ENCODE measurements at places on chromosomes 7 and 10.

DNA sequence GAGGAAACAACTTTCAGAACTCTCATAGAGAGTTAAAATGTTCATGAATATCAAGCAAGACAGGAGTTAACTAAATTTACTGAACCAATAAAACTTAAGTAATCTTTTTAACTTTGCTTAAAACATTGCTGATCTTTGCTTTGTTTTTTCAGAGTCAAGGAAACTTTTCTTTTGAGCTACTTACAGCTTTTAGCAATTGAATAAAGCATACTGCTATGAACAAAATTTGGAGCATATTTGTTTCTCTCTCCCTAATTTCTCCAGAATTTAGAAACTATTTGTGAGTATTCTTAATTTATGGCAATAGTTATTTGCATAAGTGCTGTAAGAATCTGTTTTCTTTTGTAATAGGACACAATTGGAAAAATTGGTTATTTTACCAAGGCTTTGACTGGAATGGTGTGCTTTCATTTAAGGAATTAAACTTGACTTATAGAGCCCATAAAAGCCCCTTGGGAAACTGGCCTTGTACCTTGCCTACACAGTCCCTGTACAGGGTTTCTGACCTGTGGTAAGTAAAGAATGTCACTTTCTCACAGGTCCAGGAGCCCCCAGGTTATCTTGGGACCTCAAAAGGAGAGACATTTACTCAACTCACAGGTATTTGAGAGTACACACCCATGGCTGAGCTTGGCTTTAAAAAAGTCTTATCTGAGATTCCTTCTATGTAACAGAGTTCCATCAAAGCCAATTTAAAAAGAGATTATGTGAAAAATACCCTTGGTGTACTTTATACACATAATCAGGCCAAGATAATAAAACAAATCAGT is 23.3 kb upstream of the KIAA1549 start:
- DNase-seq = no peak

GRCh38 chr7:57646901-57647246 is 196.9 kb downstream of the ZNF716 start:
- DNase-seq = no peak

DNA sequence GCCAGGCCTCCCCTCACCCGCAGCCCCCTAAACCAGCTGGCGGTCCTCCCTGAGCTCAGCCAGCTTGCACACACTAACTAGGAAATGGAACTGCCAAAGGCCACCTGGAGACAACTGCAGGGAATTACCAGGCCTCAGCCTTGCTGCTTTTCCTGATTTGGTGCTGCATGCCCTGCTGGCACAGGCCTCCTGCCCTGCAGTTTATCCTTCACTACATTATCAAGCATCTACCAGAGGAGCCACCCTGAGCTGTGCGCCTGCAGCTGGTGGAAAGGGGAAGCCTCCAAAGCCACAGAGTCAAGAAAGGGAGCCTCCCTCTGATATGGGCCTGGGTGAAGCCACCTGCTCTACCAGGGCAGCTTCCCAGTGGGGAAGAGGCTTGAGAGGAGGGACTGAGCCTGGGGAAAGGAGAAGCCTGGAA is 139.8 kb downstream of the GRID1 start:
- no peak for DNase-seq

DNA sequence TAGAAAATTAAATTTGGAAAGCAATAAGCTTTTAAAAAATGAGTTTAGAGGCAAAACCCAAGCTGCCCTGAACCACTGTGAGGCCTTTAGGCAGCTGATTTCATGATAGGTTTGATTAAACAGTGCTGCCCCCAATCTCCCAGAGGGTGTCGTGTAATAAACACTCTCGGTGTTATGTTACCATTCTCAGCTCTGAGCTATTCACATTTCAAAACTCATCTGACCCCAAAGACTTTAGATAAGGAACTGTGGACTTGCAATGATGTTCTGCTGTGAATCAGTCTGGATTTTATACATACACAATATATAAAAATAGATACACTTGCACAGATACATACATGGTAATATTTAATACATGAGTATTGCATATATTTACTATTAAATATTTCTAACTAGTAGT is 120.4 kb downstream of the MALRD1 start:
- DNase-seq = no peak

- no peak for DNase-seq
These were observed 72.4 kb upstream of the PDE1C start for GRCh38 chr7:32142649-32143048.

DNA sequence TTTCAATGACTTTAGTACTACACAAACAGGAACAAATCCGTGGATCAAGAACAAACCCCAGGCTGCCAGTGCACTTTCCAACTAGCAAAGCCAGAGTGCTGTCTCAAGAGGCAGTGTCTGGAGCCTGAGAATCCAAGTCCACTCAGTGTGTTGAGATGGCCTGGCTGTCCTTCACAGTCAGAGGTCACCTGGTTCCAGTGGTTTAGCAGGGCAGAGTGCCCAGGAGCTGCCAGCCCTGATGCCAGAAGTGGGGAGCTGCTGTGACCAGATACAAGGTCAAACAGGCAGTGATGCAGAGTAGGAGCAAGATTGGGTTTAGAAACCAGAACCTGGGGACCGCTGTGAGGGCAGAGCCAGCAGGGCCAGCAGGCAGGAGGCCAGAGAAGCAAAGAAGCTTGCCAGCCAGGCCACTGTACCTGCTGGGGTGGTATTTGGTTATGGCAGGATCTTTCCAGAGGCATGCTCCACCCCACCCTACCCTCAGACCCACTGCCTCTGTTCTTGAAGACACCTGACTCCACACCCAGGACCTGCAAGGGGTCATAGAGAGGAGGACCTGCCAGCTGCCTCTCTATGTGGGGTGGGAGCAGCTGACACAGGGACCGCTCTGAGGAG is 35.6 kb upstream of the C10orf90 start:
- no peak for DNase-seq

GRCh38 chr10:23195846-23196600 is 3.9 kb downstream of the PTF1A start:
- no peak for DNase-seq

DNA sequence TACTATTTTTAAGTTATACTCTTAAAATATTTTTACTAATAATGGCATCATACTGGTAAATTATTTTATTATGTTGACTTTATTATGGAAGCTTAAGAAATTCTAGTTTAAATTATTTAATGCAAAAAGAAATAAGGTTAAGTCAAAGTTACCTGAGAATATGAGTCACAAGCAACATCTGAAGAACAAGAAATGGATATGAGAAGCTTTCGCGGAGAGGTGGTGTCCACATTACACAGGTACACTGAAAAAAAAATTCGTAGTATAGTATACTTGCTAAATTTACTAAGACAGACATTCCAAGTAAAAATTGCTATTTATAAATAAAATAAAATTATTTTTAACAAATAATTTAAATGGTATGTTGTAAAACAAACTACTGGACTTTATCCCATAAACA is 143.8 kb downstream of the AVL9 start:
- DNase-seq = no peak

GRCh38 chr7:30726296-30727006 is 25.5 kb upstream of the INMT start:
- no peak for DNase-seq
